LHCN-M2 (cell line): ENCODE measurements at places on chromosomes 11 and 22. TPM values are rescaled to one million over a fixed set of nuclear protein-coding genes. Genes with fewer than 3 reads are reported as not detected.

The YPEL1 gene
- 0.38 and 0.80 TPM in 2 replicates for total RNA-seq

DNA sequence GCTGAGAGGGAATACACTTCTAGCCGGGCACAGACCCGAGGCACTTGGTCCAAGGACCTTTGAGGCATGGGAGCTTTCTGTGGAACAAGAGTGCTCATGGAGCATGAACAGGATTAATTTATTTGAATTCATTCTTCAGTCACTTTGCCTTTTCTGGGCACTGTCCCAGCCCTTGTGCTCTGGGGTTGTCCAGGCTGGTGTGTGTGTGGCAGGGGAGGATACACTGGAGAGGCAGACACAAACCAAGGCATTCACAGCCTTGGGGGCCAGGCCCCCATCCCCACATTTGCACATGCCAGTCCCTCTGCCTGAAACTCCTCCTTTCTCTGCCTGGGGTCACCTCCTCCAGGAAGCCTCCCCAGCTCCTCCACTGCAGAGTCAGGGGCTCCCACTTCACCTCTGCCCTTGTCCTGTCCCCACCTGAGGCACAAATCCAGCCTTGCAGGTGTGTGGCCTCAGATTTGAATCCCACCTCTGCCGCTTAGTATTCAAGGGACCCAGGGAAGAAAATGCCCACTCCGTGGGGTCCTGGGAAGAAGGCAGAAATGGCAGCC is 55.5 kb downstream of the MYO7A start:
- DNase-seq: no peak

- peak; percentile 21 for DNase-seq
Observed at GRCh38 chr11:70142221-70142875, 60.7 kb upstream of the FADD start.

DNA sequence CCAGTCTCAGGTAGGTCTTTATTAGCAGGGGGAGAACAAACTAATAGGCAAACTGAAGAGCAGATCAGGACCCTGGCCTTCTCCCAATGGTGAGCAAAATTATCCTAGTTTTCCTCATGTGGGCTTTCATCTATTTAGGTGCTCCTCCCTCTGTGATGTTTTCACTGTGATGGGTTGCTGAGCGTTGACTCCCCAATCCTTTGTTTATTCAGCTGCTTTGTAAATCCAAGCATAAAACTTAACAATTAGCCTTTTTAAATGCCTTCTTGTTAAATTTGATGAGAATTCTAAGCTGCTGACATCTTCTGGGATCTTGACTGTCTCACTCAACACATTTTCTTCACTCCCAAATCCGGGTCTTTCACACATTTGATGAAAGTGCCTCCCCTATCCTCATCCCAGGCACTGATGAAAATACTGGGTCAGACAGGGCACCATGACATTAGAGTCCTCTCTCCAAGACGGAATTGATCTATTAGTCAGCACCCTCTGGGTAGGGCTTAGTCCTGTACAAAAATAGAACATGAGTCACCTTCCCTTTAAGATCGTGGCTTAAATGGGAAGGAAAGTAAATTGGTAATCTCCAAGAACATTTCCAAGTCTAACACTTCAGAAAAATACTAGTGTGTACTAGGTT is 199.3 kb upstream of the ISX start:
- DNase-seq: peak; percentile 0

The PARVA gene
- 49.6 and 55.7 TPM in 2 replicates for total RNA-seq

The SCGB1C1 gene
- not detected in 2 replicates for total RNA-seq

The ACCS gene
- total RNA-seq: 10.9 and 14.6 TPM in 2 replicates
